ENCODE measurements at places on chromosomes 5 and 9.

DNA sequence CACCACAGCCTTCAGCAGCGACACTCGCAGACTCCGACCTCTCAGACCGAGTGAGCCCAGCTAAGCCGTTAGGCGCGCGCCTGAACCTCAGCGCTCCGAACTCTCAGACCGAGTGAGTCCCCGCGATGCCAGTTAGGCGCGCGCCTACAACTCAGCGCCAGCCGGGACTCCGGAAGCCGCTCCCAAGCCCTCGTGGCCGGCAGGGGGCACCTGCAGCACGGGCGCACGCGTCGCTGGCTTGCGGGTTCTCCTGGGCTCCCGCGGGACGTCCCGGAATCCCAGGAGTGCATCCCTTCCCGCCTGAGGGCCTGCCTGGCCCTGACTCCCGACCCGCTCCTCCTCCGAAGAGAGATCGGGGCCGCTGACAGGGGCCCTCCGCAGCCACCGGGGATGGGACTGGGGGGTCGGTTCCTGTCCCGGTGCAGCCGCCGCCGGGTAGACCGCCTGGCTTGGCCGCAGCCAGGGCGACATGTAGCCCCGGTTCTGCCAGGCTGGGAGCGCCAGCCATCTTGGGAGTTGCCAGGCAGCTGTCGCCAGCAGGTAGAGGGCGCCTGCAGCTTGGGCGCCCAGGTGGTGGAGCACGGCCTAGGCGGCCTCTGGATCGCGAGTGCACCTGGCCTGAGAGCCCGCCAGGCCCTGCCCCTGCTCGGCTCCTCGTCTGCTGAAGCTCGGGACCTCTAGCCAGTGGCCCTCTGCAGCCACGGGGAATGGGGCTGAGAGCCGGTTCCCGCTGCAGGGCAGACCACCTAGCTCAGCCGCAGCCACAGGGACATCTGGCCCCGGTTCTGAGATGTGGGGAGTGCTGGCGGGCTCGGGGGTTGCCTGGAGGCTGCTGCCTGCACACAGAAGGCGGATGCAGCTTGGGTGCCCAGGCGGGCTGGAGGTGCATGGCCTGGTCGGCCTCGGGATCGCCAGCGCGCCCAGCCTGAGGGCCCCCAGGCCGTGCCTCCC lies at the start of gene ANKRD18A:
Gene ANKRD18A, minus strand, starts transcription at position 114 of the 951 bp plus-strand sequence. CDS start 311 bp downstream, outside the sequence.
- DNase-seq = no peak

DNA sequence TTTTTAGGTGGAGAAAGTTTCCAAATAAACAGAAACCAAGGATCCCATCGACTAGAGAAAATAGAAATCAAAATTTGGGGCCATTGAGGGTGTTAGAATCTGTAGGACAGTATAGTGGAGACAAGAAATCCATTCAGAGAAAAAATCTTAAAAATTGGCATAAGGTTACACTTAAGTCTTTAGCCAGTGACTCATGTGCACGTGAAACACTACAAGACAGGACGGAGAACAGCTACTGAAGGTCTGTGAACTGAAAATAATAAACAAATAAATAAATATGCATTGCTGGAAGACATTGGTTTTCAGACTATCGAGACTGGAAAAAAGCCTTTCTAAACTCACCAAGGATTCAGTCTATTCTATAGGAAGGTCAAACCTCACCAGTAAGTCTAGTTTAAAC lies 1955.5 kb downstream of the MAT2B start:
- no peak for DNase-seq

GRCh38 chr5:177620560-177620959 lies 20.6 kb downstream of the B4GALT7 start:
- DNase-seq = no peak

- no peak for DNase-seq
Observed at GRCh38 chr5:59673438-59674058, 220.0 kb downstream of the PDE4D start.

- DNase-seq = no peak
Observed at GRCh38 chr5:105680858-105681475, 1989.8 kb downstream of the EFNA5 start.

GRCh38 chr5:68953231-68953874 lies 140.5 kb upstream of the SLC30A5 start:
- DNase-seq = no peak

DNA sequence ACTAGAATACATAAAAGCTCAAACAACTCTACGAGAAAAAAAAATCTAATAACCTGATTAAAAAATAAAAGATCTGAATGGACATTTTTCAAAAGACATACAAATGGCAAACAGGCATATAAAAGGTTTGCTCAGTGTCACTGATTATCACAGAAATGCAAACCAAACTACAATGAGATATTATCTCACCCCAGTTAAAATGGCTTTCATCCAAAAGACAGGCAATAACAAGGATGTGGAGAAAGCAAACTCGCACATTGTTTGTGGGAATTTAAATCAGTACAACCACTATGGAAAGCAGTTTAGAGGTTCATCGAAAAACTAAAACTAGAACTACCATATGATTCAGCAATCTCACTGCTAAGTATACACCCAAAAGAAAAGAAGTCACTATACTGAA lies 20.8 kb downstream of the UGT3A2 start:
- no peak for DNase-seq

- no peak for DNase-seq
Observed at GRCh38 chr5:147240266-147240985, 5.6 kb downstream of the STK32A start.

DNA sequence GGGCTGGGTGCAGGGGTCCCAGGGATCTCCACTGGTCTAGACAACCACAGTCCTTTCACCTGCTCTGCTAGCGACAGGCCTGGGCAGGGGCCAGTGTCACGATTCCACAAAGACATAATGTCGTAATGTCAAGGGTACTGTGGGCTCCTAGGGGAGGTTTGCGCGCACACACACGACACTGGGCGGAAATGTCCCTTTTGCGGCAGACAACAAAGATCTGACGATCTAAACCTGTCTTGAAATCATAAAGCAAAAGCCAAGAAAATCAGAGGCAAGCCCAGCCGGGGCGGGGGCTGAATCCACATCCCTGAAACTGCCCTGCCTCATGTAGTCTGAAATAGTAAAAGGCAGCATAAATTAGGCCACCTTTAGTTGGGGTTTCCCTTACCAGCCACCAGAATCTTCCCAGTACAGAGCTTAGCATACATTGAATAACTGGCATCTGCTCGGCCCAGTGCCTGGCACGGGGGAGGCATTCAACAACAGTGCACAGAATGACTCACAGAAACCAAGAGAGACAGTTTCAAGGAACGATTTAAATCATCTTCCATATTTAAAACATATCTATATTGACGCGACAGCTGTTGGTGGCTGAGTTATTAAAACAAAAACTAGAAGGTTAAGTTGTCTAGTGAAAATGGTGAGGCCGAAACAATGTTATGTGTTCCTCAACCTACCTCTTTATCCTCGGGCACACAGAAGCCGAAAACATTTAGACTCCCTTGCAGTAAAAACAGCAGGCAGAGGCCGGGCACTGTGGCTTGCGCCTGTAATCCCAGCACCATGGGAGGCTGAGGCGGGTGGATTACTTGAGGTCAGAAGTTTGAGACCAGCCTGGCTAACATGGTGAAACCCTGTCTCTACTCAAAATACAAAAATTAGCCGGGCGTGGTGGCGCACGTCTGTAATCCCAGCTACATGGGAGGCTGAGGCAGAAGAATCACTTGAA lies 151.0 kb downstream of the MYO10 start:
- no peak for DNase-seq

DNA sequence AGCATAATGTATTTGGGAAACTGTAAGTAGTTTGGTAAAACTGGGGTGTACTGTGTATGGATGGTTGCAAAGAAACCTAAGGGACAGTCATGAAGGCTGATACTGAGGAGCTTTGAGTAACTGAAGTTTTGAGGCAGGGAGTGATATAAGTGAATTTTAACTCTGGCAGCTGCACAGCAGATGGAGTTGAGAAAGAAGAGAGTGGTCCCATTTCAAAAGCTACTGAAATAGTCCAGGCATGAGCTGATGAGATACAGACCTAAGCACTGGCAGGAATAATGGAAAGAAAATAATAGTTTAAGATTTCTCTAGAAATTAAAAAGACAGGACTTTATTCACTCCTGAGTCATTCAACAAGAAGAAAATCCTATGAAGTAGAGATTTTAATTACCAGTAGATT lies 232.0 kb downstream of the CHSY3 start:
- no peak for DNase-seq

DNA sequence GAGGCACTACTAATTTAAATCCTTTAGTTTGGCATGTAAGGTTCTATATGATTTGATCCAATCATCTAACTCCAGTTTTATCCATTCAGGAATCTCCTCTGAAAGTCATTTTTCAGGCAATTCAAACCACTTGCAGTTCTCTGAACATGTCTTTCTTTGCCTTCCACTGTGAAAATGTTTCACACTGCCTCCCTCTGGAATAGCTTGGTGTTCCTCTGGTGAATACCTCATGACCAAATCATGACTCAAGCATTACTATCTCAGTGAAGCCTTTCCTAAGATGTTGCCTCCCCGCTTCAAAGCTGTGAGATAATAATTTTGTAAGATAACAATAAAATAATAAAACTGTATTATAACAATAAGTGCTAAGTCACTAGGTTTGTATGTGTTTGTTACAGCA lies 981.1 kb downstream of the DTWD2 start:
- DNase-seq = no peak

DNA sequence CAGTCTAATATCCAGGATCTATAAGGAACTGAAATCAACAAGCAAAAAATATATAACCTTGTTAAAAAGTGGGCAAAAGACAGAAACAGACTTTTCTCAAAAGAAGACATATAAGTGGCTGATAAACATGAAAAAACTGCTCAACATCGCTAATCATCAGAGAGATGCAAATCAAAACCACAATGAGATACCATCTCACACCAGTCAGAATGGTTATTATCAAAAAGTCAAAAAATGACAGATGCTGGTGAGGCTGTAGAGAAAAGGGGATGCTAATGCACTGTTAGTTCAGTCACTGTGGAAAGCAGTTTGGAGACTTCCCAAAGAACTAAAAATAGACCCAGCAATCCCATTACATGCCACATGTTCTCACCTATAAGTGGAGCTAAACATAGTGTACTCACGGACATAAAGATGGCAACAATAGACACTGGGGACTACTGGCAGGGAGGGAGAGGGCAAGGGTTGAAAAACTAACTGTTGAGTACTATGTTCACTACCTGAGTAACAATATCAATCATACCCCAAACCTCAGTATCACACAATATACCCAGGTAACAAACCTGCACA lies 11.7 kb upstream of the TSSK1B start:
- no peak for DNase-seq

GRCh38 chr5:89303033-89303480 lies 420.1 kb upstream of the MEF2C start:
- DNase-seq = no peak

DNA sequence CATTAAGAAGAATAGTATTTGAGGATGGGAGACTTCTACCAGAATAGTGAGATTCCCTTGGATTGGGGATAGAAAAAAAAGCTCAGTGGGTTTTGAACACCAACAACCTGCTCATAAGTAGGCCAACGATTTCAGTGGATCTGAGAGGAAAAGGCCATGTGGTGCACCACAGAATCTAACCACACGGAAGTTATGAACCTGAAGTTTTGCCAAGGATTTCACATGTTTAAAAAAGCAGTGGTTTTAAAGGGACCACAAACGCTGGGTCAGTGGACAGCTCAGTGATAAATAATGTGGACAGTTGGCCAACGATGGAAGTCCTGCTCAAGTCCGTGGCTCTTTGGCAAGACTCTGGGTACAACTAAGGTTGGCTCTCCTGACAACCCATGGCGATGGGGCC lies 107.2 kb upstream of the TXNDC8 start:
- no peak for DNase-seq

GRCh38 chr5:149162401-149163084 lies 21.2 kb downstream of the ABLIM3 start:
- DNase-seq = no peak

DNA sequence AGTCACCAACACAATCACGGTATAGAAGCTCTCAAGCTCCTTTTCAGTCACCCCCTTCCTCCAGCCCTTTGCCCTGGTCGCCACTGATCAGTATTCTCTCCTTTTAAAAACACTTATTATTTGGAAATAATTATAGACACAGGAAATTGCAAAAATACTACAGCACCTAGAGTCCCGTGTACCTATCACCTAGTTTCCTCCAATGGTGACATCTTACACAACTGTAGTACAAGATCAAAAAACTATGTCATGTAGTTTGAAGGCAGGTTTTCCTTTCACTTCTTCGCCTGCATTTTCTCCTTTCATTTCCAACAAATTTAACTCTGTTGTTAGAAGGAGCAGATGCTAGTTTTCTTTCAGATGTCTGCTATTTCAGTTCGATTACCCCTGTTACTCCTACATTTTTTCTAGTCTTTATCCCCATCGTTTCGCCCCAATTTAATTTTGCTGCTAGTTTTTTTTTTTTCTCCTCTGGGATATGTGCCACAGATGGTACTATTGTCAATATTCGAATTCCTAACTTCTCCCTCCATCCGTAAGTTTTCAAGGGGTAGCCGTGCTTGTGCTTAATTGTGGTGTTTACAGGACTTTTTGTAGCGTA lies 612 bp upstream of the ATG10 start:
- DNase-seq = no peak

- DNase-seq = no peak
Observed at GRCh38 chr9:127934248-127934647, 3.4 kb downstream of the DPM2 start.

- no peak for DNase-seq
Observed at GRCh38 chr9:93959739-93960154, 4.6 kb upstream of the BARX1 start.

GRCh38 chr5:72501488-72501887 lies 5.7 kb downstream of the ZNF366 start:
- no peak for DNase-seq

DNA sequence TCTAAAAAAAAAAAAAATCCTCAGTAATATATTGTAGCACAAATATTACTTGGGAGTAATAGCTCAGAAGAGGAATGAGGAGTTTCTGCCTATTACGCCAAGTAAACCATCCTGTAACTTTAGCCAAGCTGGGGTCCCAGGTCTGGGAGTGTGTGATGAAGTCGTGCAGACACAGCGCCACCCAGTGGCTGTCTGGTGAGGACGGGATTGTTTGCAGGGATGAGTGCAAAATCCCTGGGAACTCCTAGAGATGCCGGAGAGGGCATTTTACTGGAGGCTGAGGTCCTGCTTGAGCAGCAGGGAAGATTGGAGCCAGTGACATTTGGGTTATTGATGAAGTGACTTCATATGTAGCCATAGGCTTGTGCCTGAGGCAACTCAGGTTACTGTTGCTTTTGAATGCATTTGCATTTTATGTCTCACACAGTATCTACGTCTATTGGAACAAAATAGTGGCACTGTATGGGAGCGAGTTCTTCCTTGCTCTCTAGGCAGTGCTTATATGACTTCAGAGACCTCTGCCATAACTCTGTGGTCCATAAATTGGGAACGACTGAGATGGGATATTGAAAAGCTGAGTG lies 72.8 kb downstream of the PSAT1 start:
- DNase-seq = no peak

GRCh38 chr5:150303070-150303615 lies 438 bp upstream of the ARSI start:
- DNase-seq = no peak

GRCh38 chr9:8552732-8553131 lies 753.2 kb upstream of the DMAC1 start:
- no peak for DNase-seq

- no peak for DNase-seq
Observed at GRCh38 chr5:140408750-140409241, 7.2 kb downstream of the ANKHD1 start.

GRCh38 chr9:21995006-21995665 lies 545 bp downstream of the CDKN2B-AS1 start:
- no peak for DNase-seq
